ENCODE measurements at places on chromosomes 3 and 15.

GRCh38 chr3:144407335-144407734, 435.7 kb downstream of the DIPK2A start:
- DNase-seq = no peak

DNA sequence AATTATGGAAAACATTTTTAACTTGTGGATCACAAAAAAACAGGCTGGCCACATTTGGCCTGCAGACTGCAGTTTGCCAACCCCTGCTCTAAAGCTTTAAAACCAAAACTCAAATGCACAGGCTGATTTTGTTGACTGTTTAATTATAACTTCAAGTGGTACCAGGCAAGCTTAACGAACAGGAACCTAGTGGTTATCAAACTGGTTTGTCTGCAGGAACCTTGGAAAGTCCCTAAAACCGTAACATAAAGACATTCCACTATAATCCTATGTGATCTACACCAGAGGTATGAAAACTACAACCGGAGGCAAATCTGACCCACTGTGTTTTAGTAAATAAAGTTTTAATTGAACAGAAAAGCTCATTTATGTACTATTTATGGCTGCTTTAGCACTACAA, 52.4 kb downstream of the TBL1XR1 start:
- DNase-seq = no peak

GRCh38 chr3:147426931-147427330, 17.8 kb downstream of the ZIC1 start:
- no peak for DNase-seq

DNA sequence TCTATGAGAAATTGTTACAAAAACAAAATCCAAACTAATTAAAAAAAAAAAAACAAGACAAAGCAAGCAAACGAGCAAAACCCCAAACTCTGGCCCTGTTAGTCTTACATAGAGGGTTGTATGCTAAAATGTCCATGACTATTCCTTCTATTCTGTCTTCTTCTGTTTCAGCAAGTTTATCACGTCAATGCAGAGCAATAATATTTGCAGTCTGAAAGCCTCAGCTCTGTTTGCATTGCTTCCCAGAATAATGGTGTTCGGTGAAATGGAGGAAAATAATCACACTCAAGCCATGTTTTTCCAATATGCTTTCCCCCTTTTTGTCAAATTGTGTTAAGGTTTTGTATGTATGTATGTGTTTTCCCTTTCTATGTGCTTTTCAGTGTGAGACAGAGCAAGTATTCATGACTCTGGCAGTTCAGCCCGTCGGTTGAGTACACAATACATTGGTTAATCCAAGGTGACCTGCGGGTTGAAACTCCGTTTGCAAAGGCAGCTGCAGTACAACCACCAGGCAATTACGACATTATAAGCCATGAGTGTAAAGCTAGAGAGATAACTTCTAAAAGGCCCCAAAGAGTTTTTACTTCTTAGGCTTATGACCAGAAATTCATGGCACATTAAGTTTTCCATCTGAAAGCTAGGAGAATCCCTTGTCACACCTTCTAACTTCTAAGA, 34.9 kb upstream of the MAGI1 start:
- DNase-seq = no peak

GRCh38 chr3:38121832-38122461, 15.0 kb downstream of the ACAA1 start:
- DNase-seq = no peak

GRCh38 chr3:183537295-183537730, 18.2 kb downstream of the KLHL6 start:
- no peak for DNase-seq

DNA sequence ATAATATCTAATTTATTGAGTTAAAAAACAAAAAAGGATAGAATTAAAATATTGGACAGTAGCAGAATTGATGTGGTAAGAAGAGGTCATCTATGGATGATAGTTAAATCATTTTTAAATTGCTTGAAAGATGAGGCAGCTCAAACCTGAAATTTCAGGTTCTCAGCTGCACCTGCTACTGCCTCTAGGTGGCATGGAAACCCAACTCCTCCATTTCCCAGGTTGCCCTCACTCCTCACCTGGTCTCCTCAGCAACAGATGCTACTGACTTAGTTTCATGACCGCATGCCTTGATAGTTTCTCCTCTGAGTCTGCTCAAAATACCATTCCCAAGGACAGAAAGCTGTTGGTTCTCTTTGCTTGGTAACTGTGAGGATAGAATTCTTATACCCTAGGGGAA, 148.1 kb downstream of the ABHD5 start:
- no peak for DNase-seq

GRCh38 chr3:135106445-135106844, 311.4 kb downstream of the EPHB1 start:
- DNase-seq = no peak

- DNase-seq = no peak
Observed at GRCh38 chr3:181330257-181330656, 340.7 kb upstream of the DNAJC19 start.

DNA sequence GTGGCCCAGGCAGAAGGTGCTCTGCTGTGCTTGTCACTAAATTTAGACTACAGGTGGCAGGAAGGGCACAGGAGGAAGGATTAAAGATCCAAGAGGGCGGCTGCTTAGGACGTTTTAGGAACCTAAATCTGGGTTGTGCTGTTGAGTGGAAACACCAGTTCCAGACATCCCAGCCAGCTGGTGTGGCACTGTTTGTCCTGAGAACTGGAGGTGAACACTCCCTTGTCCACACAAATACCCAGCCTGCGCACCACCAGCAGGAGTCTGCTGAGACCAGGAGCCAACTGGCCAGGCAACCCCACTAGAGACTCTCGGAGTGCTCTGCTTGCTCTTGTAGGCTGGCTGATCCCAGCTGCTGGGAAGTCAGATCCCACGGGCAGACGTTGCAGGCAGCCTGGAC, 30.3 kb upstream of the UACA start:
- DNase-seq = no peak

DNA sequence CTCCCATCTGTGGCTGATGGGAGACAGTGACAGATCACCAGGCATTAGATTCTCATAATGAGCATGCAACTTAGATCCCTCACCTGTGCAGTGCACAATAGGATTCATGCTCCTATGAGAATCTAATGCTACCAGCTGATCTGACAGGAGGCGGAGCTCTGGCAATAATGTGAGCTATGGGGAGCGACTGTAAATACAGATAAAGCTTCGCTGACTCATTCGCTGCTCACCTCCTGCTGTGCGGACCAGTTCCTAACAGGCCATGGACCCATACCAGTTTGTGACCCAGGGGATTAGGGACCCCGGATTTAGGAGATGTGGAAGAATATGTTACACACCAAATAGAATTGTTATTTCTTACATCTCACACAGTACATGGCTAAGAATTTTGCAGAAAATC, 6.7 kb downstream of the ARGFX start:
- no peak for DNase-seq
